ENCODE measurements at places on chromosomes 16 and 17.

GRCh38 chr16:168424-168823, 2.6 kb downstream of the HBM start:
- DNase-seq: no peak

DNA sequence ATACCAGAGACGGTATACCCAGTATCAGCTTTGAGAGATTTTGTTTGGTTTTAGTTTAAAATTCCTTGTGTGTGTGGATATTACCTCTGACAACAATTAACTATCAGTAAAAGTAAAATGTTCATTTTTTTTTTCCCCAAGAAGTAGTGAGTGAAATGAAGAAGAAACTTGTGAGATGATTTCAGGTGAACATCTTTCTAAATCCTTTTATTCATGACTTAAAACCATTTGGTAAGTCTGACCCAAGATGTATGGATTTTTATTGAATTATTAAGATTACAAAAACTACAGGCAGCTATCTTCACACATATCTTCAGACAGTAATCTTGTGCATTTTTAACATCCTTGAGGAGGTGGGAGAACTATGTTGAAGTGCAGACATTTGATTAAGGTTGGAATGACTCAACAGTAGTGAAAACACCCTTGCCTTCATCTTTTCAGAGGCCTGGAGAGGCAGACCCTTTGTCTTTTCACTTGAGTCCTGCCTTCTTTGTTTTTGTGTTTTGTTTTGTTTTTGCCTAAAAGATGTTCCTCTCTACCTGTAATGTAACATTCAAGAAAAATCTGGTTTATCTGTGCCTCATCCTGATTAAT, 240.3 kb upstream of the TBX2 start:
- DNase-seq: no peak

GRCh38 chr16:31484491-31485171, 1.7 kb downstream of the SLC5A2 start:
- peak; percentile 45 for DNase-seq

- DNase-seq: no peak
Observed at GRCh38 chr17:36850790-36851189, 86.5 kb upstream of the LHX1 start.

DNA sequence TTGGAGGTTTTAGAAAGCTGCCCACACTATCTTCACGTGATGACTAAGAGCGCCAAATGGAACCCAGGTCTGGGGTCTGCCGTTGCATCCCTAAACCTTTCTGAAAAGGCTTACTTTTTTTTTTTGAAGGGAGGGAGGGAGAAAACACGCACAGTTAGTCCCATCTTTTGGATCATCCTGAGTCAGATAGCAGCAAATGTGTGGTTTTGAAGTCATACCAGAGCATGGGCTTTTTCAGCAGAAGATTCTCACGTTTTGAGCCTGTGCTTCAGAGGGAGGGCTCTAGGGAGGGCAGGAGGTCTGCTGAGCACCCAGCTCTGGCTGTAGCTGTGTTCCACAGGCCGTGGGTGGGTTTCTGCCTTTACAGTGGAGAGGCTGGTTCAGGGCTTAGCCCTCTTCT, 194.7 kb downstream of the SNX29 start:
- DNase-seq: no peak

GRCh38 chr16:84730406-84731106, 30.8 kb downstream of the USP10 start:
- DNase-seq: no peak

- no peak for DNase-seq
Observed at GRCh38 chr17:44842748-44843147, 4.9 kb upstream of the HIGD1B start.

DNA sequence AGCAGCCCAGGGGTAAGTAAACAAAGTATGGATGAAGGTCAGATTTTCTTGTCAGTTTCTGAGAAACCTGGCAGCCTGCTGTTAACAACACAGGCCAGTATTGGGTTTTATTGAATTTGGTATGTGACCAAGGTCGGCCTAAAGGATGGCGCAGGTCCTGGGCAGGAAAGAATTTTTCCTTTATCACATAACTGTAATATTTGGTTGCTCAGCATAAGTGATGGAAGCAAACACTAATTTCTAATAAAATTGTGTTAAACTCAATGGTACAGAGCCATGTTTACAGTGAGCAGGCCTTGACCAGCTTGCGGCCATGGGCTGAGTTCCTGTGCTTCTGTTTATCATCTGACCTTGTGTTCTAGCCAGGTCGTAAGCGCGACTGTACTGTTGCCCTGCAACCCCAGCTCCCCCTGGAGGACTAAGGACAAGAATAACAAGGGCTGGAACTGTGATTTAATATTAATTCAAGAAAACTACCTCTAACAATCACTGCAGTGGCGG, 10.5 kb downstream of the POLDIP2 start:
- no peak for DNase-seq

DNA sequence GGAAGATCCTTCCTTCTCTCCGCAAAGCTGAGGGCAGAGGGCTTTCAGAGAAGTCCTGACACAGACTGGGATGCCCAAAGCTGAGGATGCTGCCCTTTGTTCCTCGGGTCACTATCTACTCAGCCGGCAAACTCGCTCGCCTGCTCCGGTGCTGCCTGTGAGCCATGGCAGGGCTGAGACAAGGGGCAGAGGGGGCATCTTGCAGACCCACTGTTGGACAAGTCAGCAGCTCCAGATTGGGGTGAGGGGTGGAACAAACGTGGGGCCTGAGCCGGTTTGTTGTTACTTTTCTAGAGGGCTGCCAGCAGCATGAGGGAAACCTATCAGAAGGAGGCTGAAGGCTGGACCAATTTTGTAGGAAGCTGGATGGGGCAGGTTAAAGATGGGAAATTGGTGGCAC, 47.1 kb upstream of the PIK3R6 start:
- DNase-seq: no peak

GRCh38 chr17:4313221-4314114, 49.7 kb upstream of the ANKFY1 start:
- no peak for DNase-seq
